Spleen (tissue), 13 donors: ENCODE measurements at places on chromosomes 13 and 19. TPM values are rescaled to one million over a fixed set of nuclear protein-coding genes. Genes with fewer than 3 reads are reported as not detected.
A peak's percentile ranks its signal among the peaks of the same experiment; 100 is the strongest.

DNA sequence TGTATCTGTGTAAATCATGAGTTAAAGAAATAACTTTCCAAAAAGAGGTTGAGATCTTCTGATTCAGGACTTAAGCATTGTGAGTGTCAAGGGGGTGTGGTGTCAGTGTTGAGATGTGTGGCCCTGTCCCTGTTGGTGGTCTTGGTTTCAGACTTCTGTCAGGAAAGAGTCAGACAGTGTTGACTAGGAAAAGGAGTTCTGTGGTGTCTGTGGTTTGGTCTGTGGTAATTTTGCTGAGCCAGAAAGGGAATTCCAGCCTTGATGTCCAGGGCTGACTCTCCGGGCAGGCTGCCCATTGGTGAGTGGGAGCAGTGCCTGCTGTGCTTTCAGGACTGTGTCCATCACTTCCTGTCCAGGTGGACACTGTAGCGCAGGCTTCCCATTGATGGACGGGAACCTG, 39.8 kb upstream of the IGFL4 start:
- DNase-seq, result no peak
- H3K4me3 ChIP-seq, result no peak overlapping the region
- H3K4me1 ChIP-seq, result no peaks in the 10 kb centered on the region
- no peak overlapping the region for H3K27ac ChIP-seq
- no peaks in the 10 kb centered on the region for H3K36me3 ChIP-seq

- no peak for DNase-seq
- H3K36me3 ChIP-seq, result peaks cover 89% of the 10 kb centered on the region
- H3K27ac ChIP-seq, result no peak overlapping the region
Observed at GRCh38 chr13:98007001-98007400, 53.5 kb downstream of the IPO5 start.

DNA sequence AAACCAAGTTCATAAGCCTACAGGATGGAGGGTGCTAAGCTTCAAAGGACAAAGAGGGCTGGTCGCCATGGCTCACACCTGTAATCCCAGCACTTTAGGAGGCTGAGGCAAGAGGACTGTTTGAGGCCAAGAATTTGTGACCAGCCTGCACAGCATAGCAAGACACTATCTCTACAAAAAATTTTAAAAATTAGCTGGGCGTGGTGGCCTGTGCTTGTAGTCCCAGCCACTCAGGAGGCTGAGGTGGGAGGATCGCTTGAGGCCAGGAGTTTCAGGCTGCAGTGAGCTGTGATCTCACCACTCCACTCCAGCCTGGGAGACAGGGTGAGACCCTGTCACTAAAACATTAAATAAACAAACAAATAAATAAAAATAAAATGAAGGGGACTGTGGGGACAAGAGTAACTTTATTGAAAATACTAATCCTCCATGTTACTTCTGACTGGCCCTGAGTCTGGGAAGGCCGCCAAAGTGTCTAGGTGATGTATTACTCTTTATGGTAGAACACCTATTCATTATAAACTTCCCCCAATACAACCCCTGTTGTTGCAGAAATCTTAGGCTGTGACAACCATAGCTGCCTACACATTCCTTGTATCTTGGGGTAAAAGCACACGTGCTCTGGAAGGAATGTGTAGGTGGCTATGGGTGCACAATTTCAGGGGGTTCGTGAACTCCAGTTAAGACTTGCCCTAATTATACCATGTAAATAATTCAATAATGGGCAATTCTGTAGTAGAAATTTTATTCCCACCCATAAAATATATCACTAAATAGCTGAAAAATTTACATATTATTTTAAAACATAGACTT, 14.6 kb upstream of the URAD start:
- H3K4me1 ChIP-seq, result no peaks in the 10 kb centered on the region
- H3K4me3 ChIP-seq, result no peak overlapping the region
- no peaks in the 10 kb centered on the region for H3K36me3 ChIP-seq
- DNase-seq, result no peak

- no peak overlapping the region for H3K27ac ChIP-seq
- DNase-seq, result no peak
- H3K36me3 ChIP-seq, result no peaks in the 10 kb centered on the region
- no peaks in the 10 kb centered on the region for H3K4me1 ChIP-seq
Observed at GRCh38 chr13:21738630-21739029, 67.8 kb downstream of the FGF9 start.

GRCh38 chr13:53642306-53642705, 613.7 kb downstream of the OLFM4 start:
- no peaks in the 10 kb centered on the region for H3K4me1 ChIP-seq
- no peaks in the 10 kb centered on the region for H3K36me3 ChIP-seq
- no peak overlapping the region for H3K27ac ChIP-seq
- no peaks in the 10 kb centered on the region for H3K27me3 ChIP-seq
- no peak for DNase-seq

GRCh38 chr19:9308091-9308770, 1.4 kb downstream of the ZNF699 start:
- no peak overlapping the region for H3K27ac ChIP-seq
- DNase-seq, result no peak
- peaks cover 19% of the 10 kb centered on the region for H3K4me1 ChIP-seq
- peak overlapping the region; percentile 86 for H3K4me3 ChIP-seq
- H3K27me3 ChIP-seq, result no peaks in the 10 kb centered on the region

DNA sequence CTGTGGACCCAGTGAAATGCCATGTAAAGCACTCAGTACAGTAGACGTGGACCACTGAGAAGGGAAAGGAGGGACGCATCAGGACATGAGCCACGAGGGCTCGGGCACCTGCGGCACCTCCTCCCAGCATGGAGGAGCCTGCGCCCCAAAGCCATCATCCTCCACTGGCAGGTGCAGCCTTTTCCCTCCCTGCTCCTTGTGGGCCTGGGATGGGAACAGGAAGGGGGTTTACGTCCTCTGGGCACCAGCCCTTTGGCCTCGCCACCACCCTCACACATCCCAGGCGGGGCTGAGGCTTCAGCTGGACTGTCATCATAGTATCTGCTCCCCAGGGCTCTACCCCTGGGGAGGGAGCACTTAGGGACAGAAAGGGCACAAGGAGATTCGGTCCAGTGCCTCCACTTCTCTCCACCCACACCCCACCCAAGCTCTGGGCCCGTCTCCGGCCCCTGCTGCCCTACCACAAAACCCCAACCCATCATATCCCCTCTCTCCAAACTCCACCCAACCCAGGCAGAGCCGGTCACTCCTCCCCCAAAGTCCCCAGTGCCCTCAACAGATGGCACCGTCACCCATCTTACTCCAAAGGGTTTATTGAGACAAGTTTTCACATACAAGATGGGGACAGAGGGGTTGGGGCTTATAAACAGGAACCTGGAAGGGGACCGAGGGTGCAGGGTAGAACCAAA, 2.2 kb upstream of the PRKD2 start:
- H3K4me1 ChIP-seq, result peaks cover 90% of the 10 kb centered on the region
- no peaks in the 10 kb centered on the region for H3K27me3 ChIP-seq
- DNase-seq, result peak; percentile 89
- no peak overlapping the region for H3K4me3 ChIP-seq

GRCh38 chr13:33490461-33491327, 205.1 kb upstream of the STARD13 start:
- H3K36me3 ChIP-seq, result no peaks in the 10 kb centered on the region
- no peaks in the 10 kb centered on the region for H3K27me3 ChIP-seq
- H3K27ac ChIP-seq, result peak overlapping the region; percentile 57

GRCh38 chr13:93104270-93104669, 122.3 kb upstream of the GPC6 start:
- H3K27me3 ChIP-seq, result no peaks in the 10 kb centered on the region
- DNase-seq, result no peak
- H3K4me1 ChIP-seq, result no peaks in the 10 kb centered on the region
- H3K36me3 ChIP-seq, result no peaks in the 10 kb centered on the region
- H3K4me3 ChIP-seq, result no peak overlapping the region

DNA sequence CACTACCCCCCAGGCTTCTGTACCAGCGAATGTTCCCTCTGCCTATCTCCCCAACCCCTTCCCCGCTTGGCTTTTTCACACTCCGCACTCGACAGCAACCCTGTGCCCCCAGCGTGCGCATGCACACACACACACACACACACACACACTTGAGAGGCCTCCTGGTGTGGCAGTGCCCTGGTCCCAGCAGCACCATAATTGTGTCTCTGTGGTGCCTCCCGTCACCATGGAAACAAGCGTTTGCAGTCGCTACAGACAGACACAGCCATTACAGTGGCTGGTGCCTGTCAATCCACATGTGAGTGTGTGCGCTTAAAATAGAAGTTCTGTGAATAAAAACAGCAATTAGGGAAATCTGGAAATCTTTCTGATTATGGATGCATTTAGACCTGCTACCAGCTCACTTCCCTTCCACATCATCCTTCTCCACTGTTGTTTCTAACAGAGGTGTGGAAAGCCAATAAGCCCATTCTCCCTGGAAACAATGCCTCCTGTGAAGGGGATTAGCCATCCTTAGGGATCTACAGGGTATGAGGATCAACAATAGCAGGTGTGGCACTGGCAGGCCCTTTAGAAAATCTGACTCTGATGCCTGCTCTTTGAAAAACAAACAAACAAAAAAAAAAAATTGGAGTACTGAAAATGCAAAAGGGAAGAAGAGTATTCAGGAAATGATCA, 146.3 kb downstream of the DCLK1 start:
- no peak for DNase-seq
- H3K36me3 ChIP-seq, result no peaks in the 10 kb centered on the region
- H3K4me3 ChIP-seq, result no peak overlapping the region
- no peaks in the 10 kb centered on the region for H3K4me1 ChIP-seq
- no peaks in the 10 kb centered on the region for H3K27me3 ChIP-seq
- no peak overlapping the region for H3K27ac ChIP-seq

DNA sequence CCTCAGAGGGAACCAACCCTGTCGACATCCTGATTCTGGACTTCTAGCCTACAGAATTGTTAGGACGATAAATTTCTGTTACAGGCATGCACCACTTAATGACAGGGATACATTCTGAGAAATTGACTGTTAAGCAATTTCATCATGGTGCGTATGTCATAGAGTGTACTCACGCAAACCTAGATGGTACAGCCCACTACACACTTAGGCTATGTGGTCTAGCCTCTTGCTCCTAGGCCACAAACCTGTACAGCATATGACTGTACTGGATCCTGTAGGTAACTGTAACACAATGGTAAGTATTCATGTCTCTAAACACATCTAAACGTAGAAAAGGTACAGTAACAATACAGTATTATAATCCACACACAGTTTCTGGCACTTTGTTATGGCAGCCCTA, 13.3 kb downstream of the USP12 start:
- H3K36me3 ChIP-seq, result no peaks in the 10 kb centered on the region
- DNase-seq, result no peak
- H3K4me3 ChIP-seq, result no peak overlapping the region
- H3K27ac ChIP-seq, result no peak overlapping the region

- no peaks in the 10 kb centered on the region for H3K4me1 ChIP-seq
- H3K27me3 ChIP-seq, result peaks cover 9% of the 10 kb centered on the region
- no peak overlapping the region for H3K4me3 ChIP-seq
Observed at GRCh38 chr13:52925775-52926285, 77.4 kb upstream of the PCDH8 start.

DNA sequence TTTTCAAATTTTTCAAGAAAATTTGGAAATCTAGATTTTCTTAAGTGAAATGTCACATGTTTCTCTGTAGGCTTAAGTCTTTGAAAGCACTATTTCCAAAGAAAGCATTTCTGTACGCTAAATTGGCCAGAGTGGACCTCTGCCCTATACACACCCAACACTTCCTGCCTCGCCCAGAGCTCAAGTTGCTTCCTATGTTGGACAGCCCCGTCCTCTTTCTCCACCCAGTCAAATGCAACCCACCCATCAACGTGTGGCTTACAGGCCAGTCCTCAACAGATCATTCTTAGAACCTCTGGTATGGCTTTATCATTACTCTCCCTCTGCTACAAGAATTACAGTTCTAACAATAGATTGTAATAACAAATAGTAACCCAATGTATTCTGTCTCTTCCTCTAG, 24.2 kb downstream of the KLF12 start:
- DNase-seq, result no peak
- H3K4me1 ChIP-seq, result no peaks in the 10 kb centered on the region
- H3K27ac ChIP-seq, result no peak overlapping the region

- no peaks in the 10 kb centered on the region for H3K36me3 ChIP-seq
- H3K4me1 ChIP-seq, result no peaks in the 10 kb centered on the region
- no peak overlapping the region for H3K4me3 ChIP-seq
- DNase-seq, result no peak
- no peak overlapping the region for H3K27ac ChIP-seq
- no peaks in the 10 kb centered on the region for H3K27me3 ChIP-seq
Observed at GRCh38 chr19:28927456-28927855, 285.5 kb downstream of the UQCRFS1 start.

DNA sequence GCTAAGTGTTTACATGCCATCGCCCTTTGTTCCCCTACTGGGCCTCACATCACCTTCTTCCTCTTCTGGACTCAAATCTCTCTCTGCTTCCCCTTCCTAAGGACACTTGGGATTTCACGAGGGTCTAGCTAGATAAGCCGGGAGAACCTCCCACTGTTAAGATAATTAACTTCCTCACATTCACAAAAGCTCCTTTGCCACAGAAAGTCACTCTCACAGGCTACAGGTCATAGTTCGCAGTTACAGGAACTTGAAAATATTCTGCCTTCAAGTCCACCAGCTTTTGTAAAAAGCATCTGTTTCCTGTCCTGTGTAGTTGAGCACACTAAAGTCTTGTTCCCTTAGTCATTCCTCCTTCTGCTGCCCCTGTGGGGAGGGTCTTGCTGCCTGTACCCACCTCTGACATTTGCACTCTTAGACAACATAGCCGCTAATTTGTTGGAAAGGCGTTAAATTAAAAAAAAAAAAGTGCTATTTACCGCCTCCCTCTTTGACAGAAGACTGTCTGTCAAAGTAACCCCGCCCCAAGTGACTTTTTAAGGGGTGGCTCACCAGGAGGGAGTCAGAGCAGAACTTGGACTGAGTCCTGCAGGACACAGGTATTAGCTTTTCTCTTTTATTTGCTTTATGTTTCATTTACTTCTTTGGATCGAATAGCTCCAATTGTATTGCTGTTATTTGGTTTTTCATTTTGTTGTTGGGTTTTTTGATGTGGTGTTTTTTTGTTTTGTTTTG, 26.8 kb upstream of the CEACAM21 start:
- H3K4me1 ChIP-seq, result peaks cover 82% of the 10 kb centered on the region
- no peaks in the 10 kb centered on the region for H3K27me3 ChIP-seq
- H3K36me3 ChIP-seq, result no peaks in the 10 kb centered on the region

GRCh38 chr13:94712812-94713560, 641 bp upstream of the SOX21 start:
- peaks cover 38% of the 10 kb centered on the region for H3K4me1 ChIP-seq
- H3K4me3 ChIP-seq, result peak overlapping the region; percentile 61

The DMRTC2 gene
- total RNA-seq, result not detected

The RLN3 gene
- total RNA-seq, result not detected

The IZUMO2 gene
- not detected for total RNA-seq

The MAN2B1 gene
- total RNA-seq, result 277 TPM

The ATXN8OS gene
- total RNA-seq, result not detected

The ZNF296 gene
- 7.4 TPM for total RNA-seq

The CEACAM21 gene
- 18.4 TPM for total RNA-seq

The ZNF260 gene
- 9.4 TPM for total RNA-seq

The FKBP8 gene
- total RNA-seq, result 281 TPM

The CYP4F12 gene
- 2.8 TPM for total RNA-seq

The ZNF836 gene
- 26.8 TPM for total RNA-seq

The C13orf46 gene
- total RNA-seq, result 0.92 TPM
